ENCODE measurements at places on chromosomes 11 and 22.
A peak's percentile ranks its signal among the peaks of the same experiment; 100 is the strongest.

GRCh38 chr11:18994860-18995259 is 55.6 kb upstream of the MRGPRX1 start:
- no peak for DNase-seq

- no peak for DNase-seq
Observed at GRCh38 chr22:23847991-23848864, 9.4 kb upstream of the DERL3 start.

GRCh38 chr22:19520007-19520406 is 4.2 kb downstream of the CLDN5 start:
- DNase-seq = no peak

- no peak for DNase-seq
Observed at GRCh38 chr11:69131644-69132300, 24.0 kb upstream of the SMIM38 start.

DNA sequence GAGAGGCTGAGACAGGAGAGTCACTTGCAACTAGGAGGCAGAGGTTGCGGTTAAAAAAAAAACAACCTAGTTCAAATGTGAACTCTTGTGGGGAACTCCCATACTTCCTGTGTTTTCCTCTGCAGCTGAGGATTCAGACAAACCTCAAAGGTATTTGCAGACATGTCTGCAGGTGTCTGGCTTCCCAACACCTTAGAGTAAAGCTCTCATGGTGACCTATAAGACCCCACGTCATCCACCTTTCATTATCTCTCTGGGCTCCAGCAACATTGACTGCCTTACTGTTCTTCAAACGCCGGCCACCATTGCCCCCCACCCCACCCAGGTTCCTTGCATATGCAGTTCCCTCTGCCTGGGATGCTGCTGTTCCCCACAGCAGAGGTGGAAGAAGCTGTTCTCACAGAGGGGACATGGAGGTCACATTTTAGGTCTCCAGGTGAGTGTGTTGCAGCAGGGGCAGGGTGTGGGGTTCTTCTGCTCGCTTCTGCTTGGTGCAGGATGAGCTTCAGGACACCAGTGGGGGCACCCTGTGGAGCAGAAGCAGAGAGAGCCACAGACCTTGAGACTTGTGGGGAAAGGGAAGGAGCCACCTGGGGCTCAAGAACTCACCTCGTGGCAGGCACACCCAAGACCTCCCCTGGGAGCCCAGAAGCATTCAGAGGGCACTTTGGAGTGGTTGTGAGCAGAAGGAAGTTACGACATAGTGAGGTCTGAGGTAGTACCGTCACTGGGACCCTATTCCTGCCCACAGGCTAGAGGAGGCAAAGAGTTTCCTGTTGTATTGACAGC is 203.2 kb downstream of the CSNK2A3 start:
- no peak for DNase-seq

- no peak for DNase-seq
Observed at GRCh38 chr11:84566671-84567070, 1060.5 kb downstream of the DLG2 start.

DNA sequence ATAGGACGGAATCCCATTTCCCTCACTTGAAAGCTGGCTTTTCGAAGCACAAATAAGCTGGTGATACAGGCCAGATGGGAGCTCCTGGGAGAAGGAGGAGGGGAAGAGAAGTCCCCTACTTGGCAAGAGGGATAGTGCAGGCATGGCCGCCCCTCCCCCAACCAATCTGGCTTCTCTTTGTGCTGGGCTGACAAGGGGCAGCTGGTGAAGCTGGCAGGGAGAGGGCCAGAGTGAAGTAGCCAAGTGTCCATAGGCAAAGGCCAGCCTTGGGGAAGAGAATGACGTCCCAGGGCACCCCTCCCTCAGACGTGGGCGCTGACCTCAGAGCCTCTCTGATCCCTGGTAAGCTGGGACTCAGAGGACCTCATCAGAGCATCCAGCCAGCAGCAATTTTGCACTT is 78.7 kb upstream of the GRAMD1B start:
- no peak for DNase-seq

GRCh38 chr22:45923835-45924234 is 53.1 kb downstream of the WNT7B start:
- DNase-seq = no peak

DNA sequence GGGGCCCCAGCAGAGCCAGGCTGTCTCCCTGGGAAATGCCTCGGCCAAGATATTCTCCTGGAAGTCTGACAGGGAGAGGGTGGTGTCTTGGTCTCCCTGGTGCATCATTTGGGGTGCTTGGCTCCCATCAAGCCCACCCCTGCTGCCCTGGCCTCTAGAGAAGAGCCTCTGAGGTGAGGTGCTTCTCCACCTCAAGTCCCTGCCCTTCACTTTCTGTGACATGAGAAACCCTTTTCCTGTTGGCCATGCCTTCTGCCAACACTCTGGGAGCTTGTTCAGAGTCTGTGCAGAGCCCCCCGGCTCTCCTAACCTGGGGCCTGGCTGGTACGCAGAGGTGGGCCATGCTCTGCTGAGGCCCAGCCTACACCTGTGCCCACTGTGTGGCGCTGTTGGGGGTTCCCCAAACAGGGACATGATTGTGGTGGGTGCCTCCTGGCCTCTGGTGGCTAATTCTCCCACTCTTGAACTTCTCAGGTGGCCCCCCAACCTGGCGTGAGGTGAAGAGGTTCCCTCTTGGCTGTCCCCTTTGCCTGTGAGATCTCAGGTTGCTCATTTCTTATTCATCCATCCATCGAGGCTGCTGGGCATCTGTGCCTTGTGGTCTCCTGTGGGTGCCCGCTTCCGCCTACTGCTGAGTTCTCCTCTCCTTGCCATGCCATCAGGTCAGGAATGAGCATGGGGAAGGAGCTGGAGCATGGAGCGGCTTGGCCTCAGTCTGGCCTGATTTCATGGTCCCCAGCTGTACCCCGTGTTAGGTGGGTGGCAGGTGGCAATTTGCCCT is 19.2 kb upstream of the DGCR8 start:
- no peak for DNase-seq

- DNase-seq = no peak
Observed at GRCh38 chr22:39651053-39651996, 80.8 kb downstream of the CACNA1I start.

GRCh38 chr11:8871171-8871775 is 39.7 kb upstream of the AKIP1 start:
- no peak for DNase-seq

DNA sequence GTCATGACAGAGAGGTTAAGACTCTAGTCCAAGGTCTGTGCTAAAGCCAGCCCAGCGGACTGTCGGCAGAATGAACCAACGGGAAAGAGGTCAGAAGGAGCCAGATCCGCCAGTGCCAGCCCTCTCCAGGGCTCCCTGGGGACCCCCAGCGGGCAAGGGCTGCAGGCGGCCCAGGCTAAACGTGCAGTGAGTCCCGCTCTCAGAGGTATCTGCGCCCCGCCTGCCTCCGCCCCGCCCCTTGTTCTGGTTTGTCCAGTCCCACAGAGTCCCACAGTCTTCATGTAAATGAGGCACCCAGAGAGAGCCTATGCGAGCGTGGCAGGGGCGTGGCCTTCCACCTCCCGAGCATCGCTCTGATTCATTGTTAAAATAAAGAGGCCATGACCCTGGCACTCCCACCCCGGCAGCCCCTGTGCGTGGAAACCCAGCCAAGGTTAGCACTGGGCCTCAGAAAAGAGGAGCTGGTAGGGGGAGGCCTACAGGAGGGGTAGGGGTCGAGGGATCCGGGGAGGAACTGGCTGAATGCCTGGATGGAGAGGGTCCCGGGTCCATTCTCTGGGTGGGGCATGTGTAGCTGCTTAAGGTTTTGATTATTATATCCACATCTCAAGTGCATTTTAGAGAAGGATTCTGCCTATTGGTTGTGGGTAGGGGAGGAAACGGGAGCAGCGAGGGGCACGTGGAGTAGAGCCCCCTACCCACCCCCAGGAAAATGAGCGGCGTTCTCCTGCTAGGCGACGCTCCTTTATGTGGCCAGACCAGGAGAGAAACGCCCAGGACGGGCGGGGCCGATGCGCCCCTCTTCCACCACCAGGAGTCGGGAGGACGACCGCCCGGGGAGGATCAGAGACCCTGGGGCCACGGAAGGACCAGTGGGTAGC is at the start of gene TRIOBP:
TSS of gene TRIOBP (plus strand) at position 392 of the 881 bp plus-strand sequence. CDS start 4,318 bp downstream, outside the sequence.
- peak; percentile 92 for DNase-seq

GRCh38 chr11:18802381-18803257 is 11.0 kb upstream of the PTPN5 start:
- DNase-seq = no peak

- no peak for DNase-seq
Observed at GRCh38 chr22:27990879-27991278, 71.8 kb upstream of the PITPNB start.

- DNase-seq = no peak
Observed at GRCh38 chr11:108137212-108137611, 15.8 kb downstream of the ACAT1 start.

DNA sequence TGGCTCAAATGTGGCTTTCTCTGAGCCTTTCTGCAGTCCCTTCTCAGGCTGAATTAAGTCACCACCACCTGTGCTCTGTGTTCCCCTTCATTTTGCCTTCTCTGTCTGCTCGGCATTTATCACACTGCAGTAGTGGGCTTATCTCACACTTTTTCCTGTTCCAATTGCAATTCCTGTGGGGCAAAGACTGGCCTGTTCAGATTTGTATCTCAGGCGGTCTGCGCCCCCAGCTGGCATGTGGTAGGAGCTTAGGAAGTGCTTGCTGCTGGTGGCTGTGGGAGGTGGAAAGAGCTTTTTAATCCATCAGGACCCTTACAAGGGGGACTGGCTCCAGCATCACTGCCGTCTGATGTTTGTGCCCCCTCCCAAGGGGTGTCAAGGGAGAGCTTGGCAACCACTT is 21.2 kb downstream of the BMAL1 start:
- no peak for DNase-seq

DNA sequence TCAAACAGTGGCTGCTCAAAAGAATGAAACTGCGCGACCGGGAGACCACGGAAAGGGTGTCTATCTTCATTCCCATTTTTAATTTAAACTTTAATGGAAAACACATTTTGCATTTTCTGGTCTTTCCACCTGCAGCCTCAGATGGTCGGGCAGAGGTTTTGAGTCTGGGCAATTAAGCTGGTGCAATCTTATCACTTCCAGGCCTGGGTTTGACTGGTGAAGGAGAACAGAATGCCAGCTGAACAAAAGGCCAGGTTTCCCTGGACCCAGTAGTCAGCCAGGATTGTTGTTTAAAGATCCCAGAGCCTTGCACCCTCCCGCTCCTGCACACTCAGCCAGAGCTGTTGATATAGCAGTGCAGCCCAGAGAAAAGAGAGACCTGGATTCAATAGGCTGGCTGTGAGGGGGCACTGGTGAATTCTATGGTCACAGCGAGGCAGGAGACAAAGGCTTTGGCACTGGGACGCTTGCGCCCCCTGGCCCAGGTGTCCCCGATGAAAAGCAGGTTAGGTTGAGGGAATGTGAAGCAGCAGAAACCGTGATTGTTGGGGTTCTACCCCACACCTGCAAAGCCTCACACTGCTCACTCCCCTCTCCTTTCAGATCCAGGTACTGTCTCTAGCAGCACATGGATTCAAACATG is 83.6 kb downstream of the FLI1 start:
- DNase-seq = no peak

GRCh38 chr11:82686211-82686610 is 47.5 kb downstream of the FAM181B start:
- no peak for DNase-seq

DNA sequence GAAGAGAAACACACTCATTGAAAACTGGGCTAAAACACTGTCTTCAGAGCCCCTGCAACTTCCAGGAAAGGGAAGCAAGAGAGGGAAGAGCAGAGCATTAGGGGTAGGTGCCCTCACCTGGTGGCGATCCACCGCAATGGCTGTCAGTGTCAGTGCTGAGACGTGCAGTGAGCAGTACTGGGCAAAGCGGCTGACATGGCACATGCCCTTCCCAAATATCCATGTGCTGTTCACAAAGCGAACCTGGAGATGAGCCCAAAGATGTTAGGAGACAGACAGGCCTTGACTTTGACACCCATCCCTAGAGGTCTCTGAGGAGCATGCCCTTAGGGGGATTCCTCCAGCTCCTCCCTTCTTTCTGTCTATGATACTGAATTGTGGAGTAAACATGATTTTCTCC is 4.9 kb downstream of the GPR83 start:
- DNase-seq = no peak

DNA sequence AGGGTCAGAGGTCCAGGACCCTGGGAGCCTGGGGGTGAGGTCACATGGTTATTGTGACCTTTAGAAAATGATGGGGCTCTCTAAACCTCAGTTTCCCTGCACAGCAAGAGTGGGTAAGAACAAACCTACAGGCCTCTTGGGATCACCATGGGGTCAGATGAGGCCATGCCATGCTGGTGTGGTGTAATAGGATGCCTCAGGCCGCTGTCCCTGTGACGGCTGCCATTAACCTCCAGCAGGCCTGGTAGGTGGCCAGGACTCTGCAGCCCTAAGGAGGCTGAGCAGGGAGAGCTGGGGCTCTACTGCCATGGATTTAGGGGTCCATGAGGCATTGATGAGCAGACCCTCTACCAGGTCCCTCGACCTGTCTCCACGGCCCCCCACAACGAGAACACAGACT is 265.5 kb downstream of the CTTN start:
- no peak for DNase-seq

DNA sequence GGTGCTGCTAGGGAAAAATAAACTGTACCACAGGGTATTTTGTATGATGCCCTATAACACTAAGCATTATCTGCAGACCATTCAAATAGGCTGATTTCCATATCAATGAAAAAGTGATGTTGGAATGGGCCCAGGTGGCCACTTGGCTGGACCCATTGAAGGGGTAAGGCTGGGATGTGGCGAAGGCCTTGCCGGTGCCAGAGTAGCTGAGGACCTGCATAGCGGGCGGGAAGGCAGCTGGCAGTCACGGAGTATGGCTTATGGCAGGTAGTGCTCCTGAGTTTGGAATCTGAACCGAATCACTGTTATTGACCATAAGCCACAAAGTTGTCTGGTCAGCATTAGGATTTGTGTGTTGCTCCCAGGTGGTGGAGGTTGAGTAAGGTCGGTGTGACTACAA is 131.0 kb downstream of the MICAL2 start:
- no peak for DNase-seq

DNA sequence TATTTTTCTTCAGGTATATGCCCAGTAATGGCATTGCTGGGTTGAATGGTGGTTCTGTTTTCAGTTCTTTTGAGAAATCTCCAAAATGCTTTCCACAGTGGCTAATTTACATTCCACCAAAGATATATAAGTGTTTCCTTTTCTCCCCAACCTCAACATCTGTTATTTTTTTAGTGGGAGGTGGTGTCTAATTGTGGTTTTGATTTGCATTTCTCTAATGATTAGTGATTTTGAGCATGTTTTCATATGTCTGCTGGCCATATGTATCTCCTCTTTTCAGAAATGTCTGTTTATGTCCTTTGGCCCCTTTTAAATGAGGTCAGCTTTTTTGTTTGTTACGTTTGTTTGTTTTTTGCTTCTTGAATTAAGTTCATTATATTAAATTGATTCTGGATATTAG is 760.2 kb downstream of the KCNA4 start:
- DNase-seq = no peak

GRCh38 chr11:64246871-64247728 is at the start of gene PPP1R14B:
TSS of gene PPP1R14B (minus strand) at chr11:64246943. CDS start at chr11:64246673, 270 bp downstream.
- peak; percentile 54 for DNase-seq

Data from bone marrow (tissue), 2 donors.